ENCODE measurements at places on chromosomes 2 and 18. TPM values are rescaled to one million over a fixed set of nuclear protein-coding genes. Genes with fewer than 3 reads are reported as not detected.
A peak's percentile ranks its signal among the peaks of the same experiment; 100 is the strongest.

DNA sequence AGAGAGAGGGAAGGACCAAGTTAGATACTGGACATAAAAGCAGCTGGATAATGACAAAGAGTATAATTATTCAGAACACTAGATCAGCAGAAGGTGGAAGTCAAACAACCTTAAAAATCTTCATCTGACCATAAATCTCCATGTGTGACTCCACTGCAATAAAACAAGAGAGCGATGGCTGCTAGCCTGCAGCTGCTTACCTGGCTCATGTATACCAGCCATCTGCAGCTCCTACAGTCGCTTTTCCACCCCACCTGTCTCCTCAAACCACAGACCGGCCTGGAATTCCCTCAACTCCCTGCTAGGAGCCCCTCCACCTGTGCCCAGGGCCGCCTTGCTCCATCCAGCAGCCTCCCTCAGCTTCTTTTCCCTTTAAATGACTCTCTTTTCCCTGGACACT, 64.5 kb downstream of the SLC4A5 start:
- no peaks in the 10 kb centered on the region for H3K4me1 ChIP-seq
- DNase-seq: no peak
- H3K4me3 ChIP-seq: no peak overlapping the region
- peaks cover 13% of the 10 kb centered on the region for H3K27me3 ChIP-seq
- no peak overlapping the region for H3K27ac ChIP-seq
- no peaks in the 10 kb centered on the region for H3K36me3 ChIP-seq

DNA sequence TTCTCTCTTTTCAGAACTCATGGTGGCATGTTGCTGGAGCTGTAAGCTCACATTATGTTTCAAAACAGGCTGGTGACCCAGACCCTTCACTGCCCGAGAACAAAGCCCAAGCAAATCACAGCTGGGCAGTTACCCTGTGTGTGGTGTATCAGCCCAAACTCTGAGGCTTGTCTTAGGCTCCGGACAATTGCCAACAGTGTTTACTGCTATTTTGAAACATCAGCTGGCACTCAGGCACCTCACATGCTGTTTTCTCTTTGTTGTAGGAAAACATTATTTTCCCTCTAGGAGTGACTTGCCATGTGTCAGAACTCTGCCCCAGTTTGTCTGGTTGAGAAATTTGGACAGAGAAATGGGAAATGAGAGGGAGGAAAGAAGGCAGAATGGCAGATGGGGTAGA, 237.6 kb upstream of the APCDD1 start:
- no peak overlapping the region for H3K27ac ChIP-seq
- no peaks in the 10 kb centered on the region for H3K36me3 ChIP-seq
- no peaks in the 10 kb centered on the region for H3K27me3 ChIP-seq
- no peak for DNase-seq
- H3K4me3 ChIP-seq: no peak overlapping the region
- H3K4me1 ChIP-seq: peaks cover 3% of the 10 kb centered on the region

- H3K4me3 ChIP-seq: no peak overlapping the region
- no peak overlapping the region for H3K27ac ChIP-seq
- H3K36me3 ChIP-seq: no peaks in the 10 kb centered on the region
These were observed 211.8 kb downstream of the PLCL1 start for GRCh38 chr2:198016243-198016642.

- peak overlapping the region; percentile 75 for H3K4me3 ChIP-seq
- DNase-seq: peak; percentile 71
- H3K27ac ChIP-seq: peak overlapping the region; percentile 80
- no peaks in the 10 kb centered on the region for H3K27me3 ChIP-seq
These were observed 224.8 kb upstream of the ID2 start for GRCh38 chr2:8457092-8457481.

DNA sequence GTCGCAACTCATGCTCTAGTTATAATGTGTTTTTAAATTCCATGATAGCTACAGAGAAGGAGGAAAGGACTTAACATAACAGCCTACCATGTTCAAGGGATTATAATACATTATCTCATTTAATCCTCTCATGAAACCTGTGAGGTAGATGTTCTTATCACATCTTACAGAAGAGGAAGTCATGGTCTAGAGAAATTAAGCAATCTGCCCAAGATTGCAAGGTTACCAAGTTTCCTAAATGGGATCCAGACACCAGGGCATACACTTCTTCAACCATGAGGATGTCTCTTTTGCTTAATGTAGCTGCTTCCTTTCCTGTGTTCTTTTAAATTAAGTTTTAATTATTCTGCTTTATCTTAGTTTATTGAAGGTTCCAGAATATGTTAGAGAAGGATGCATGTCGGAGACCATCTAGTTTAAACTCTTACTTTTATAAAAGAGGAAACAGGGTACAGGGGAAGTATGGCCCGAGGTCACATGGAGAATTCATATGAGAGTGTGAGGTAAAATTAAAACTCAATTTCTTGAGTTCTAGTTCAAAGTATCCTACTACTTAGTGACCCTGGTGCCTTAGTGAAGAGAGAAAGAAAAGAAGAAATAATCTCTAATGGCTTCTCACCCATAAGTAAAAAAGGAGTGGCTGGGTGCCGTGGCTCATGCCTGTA, 3.6 kb upstream of the IL1A start:
- peaks cover 18% of the 10 kb centered on the region for H3K4me1 ChIP-seq
- no peaks in the 10 kb centered on the region for H3K27me3 ChIP-seq
- no peak for DNase-seq
- H3K4me3 ChIP-seq: no peak overlapping the region
- H3K27ac ChIP-seq: no peak overlapping the region

- H3K27me3 ChIP-seq: no peaks in the 10 kb centered on the region
- H3K36me3 ChIP-seq: no peaks in the 10 kb centered on the region
- no peaks in the 10 kb centered on the region for H3K4me1 ChIP-seq
- no peak overlapping the region for H3K4me3 ChIP-seq
- H3K27ac ChIP-seq: no peak overlapping the region
- DNase-seq: no peak
These were observed 18.1 kb upstream of the CDH19 start for GRCh38 chr18:66621816-66622576.

DNA sequence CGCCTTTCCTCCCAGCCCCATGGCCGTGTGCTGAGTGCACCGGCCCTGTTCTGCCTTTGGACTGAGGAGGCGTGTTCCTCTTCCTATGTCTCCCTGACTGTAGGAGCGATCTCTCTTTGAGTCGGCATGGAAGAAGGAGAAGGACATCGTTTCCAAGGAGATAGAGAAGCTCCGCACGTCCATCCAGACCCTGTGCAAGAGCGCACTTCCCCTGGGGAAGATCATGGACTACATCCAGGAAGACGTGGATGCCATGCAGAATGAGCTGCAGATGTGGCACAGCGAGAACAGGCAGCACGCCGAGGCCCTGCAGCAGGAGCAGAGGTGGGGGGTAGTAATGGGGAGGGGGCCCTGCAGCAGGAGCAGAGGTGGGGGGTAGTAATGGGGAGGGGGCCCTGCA, 29.4 kb upstream of the ASB1 start:
- peaks cover 3% of the 10 kb centered on the region for H3K36me3 ChIP-seq
- no peak for DNase-seq
- H3K4me3 ChIP-seq: no peak overlapping the region
- H3K27me3 ChIP-seq: no peaks in the 10 kb centered on the region
- no peaks in the 10 kb centered on the region for H3K4me1 ChIP-seq
- H3K27ac ChIP-seq: no peak overlapping the region

DNA sequence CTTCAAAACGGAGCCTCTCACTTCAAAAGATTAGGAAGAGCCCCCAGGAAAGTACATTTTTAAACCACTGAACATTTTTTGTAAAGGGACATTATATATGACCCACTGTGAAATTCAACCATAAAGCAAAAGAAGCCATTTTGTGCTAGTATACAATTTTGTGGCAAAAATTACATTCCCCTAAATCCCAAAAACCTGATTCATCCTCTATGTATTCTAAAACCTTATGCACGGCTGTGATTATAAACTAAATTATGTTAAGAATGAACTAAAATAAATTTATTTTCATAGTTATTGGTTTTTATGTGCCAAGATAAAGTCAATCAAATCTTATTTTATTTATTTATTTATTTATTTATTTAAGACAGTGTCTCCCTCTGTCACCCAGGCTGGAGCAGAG, 48.5 kb downstream of the RTN4 start:
- peaks cover 24% of the 10 kb centered on the region for H3K4me1 ChIP-seq
- DNase-seq: no peak
- no peak overlapping the region for H3K4me3 ChIP-seq
- H3K27ac ChIP-seq: no peak overlapping the region
- no peaks in the 10 kb centered on the region for H3K27me3 ChIP-seq

GRCh38 chr2:190657474-190658255, 8.8 kb downstream of the NAB1 start:
- peaks cover 20% of the 10 kb centered on the region for H3K36me3 ChIP-seq
- peak overlapping the region; percentile 4 for H3K27ac ChIP-seq
- DNase-seq: no peak
- no peaks in the 10 kb centered on the region for H3K27me3 ChIP-seq
- H3K4me3 ChIP-seq: no peak overlapping the region

DNA sequence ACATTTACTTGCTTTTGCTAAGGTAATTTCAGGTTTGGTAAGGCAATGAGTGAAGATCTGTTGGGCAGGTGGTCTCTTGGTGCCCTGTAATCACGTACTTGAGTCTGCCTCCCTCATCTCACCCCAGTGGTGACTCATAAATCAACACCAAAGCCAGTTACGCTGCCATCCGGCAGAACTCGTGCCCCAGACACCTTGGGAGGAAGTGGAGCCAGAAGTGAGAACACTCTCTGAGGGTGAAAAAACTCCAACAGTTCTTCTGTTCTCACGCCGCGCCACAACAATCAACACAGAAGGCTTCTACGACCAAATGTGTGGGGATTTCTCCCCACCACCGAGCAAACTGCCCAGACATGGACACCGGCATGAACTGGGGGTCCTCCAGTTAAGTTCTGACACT, 206.2 kb downstream of the ARL4C start:
- peak; percentile 95 for DNase-seq
- H3K36me3 ChIP-seq: peaks cover 35% of the 10 kb centered on the region
- peaks cover 86% of the 10 kb centered on the region for H3K4me1 ChIP-seq
- peak overlapping the region; percentile 99 for H3K27ac ChIP-seq
- no peaks in the 10 kb centered on the region for H3K27me3 ChIP-seq

GRCh38 chr2:59276917-59277316, 1035.8 kb upstream of the FANCL start:
- H3K27ac ChIP-seq: no peak overlapping the region
- no peaks in the 10 kb centered on the region for H3K4me1 ChIP-seq
- H3K36me3 ChIP-seq: no peaks in the 10 kb centered on the region
- no peak overlapping the region for H3K4me3 ChIP-seq
- no peaks in the 10 kb centered on the region for H3K27me3 ChIP-seq

GRCh38 chr2:179932786-179933185, 71.4 kb upstream of the ZNF385B start:
- DNase-seq: no peak
- no peak overlapping the region for H3K27ac ChIP-seq
- H3K27me3 ChIP-seq: no peaks in the 10 kb centered on the region
- no peaks in the 10 kb centered on the region for H3K4me1 ChIP-seq

DNA sequence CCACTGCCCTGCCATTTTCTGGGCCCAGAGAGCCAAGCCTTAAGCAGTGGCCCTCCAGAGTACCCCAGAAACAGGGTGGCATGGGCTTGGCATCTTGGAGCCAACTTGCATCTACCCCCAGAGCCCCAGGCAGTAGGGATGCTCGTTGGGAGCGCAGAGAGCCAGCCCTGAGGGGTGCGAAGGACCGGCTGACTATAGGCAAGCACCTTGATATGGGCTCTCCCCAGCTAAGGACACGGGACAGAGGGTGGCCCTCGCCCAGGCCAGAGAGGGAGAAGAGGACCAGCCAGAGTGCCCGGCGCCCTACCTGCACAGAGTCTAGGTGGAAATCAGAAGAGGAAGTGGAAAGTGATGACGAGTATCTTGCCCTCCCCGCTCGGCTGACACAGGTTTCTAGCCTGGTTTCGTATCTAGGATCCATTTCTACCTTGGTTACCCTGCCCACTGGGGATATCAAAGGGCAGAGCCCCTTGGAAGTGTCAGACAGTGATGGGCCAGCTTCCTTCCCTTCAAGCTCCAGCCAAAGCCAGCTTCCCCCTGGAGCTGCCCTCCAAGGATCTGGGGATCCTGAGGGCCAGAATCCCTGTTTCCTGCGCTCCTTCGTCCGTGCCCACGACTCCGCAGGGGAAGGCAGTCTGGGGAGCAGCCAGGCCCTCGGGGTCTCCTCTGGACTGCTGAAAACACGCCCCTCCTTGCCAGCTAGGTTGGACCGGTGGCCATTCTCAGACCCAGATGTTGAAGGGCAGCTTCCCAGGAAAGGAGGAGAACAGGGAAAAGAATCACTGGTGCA, 16.2 kb downstream of the CEP68 start:
- H3K27ac ChIP-seq: peak overlapping the region; percentile 5
- no peaks in the 10 kb centered on the region for H3K27me3 ChIP-seq
- DNase-seq: no peak
- H3K4me1 ChIP-seq: peaks cover 20% of the 10 kb centered on the region
- H3K36me3 ChIP-seq: no peaks in the 10 kb centered on the region
- H3K4me3 ChIP-seq: no peak overlapping the region

SPTBN1 gene
- total RNA-seq: 82.9 TPM

CD8B2 gene
- total RNA-seq: 3.7 TPM

RBM44 gene
- total RNA-seq: 0.42 TPM

GAREM2 gene
- total RNA-seq: 4.5 TPM

XRCC5 gene
- 424 TPM for total RNA-seq

KCNK3 gene
- not detected for total RNA-seq

SERPINB13 gene
- not detected for total RNA-seq

TCF7L1 gene
- not detected for total RNA-seq

HOXD12 gene
- total RNA-seq: not detected

NMUR1 gene
- total RNA-seq: 3.6 TPM

DSC2 gene
- not detected for total RNA-seq

ABCB11 gene
- not detected for total RNA-seq
